Small intestine (tissue), 16 donors: ENCODE measurements at places on chromosomes 7 and 10.

GRCh38 chr10:65628493-65629139, 1297.2 kb upstream of the LRRTM3 start:
- no peaks in the 10 kb centered on the region for H3K27me3 ChIP-seq
- no peak for DNase-seq
- no peaks in the 10 kb centered on the region for H3K4me1 ChIP-seq
- H3K27ac ChIP-seq = no peak overlapping the region
- H3K4me3 ChIP-seq = no peak overlapping the region

DNA sequence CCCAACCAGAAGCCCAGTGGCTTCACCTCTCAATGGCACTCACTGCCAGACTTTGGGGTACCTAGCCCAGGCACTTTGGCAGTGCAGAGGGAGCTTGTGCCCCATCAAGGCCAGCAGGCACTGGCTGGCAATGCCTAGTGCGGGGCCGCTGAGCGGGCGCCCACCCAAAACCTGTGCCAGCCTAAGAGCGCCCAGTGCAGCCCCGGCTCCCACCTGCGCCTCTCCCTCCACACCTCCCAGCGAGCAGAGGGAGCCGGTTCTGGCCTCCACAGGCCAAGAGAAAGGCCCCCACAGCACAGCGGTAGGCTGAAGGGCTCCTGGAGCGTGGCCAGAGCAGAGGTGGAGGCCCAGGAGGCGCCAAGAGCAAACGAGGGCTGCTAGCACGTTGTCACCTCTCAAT, 930.8 kb downstream of the IPMK start:
- no peak for DNase-seq
- no peak overlapping the region for H3K27ac ChIP-seq
- H3K4me1 ChIP-seq = no peaks in the 10 kb centered on the region
- H3K4me3 ChIP-seq = no peak overlapping the region
- no peaks in the 10 kb centered on the region for H3K36me3 ChIP-seq

DNA sequence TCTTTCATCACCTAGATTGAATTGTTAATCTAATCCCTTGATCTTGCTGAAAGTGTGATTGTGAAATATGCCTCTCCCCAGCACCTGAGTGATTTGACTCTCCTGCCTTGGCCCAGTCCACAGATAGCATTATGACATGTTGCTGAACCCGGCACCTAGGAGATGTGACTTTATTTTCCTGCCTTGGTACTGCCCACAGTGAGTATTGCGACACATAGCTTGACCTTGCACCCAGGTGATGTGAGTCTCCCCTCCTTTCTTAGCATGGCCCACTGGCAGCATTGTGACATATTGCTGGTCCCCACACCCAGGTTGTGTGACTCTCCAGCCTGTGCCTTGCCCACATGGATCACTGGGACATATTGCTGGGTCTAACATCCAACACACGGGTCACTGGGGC, 32.5 kb upstream of the ZNF107 start:
- H3K27me3 ChIP-seq = no peaks in the 10 kb centered on the region
- no peak overlapping the region for H3K27ac ChIP-seq
- H3K4me1 ChIP-seq = no peaks in the 10 kb centered on the region

- no peaks in the 10 kb centered on the region for H3K36me3 ChIP-seq
- no peak for DNase-seq
- no peak overlapping the region for H3K4me3 ChIP-seq
- no peak overlapping the region for H3K27ac ChIP-seq
Observed at GRCh38 chr10:17056781-17057428, 72.7 kb downstream of the CUBN start.

DNA sequence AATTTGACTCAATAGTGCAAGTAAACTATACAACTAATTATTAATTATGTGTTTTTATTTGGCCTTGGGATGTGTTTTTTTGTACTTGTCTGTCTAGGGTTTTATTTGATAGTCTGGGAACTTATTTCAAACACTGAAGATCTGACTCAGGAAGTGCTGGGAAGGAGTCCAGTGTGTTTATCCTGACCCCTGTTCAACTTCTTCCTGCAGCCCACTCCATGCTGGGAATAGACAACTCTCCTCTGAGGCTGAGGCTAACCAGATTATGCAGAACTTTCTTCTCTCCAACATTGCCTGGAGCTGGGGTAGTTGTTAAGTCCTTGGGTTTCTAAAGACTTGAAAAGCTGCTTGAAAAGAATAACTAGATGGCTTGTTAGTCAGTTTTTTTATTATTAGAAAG, 6.9 kb downstream of the CISD1 start:
- no peak overlapping the region for H3K4me3 ChIP-seq
- H3K27ac ChIP-seq = peak overlapping the region; percentile 63
- no peak for DNase-seq
- peaks cover 8% of the 10 kb centered on the region for H3K36me3 ChIP-seq

GRCh38 chr10:351770-352334, 216.6 kb downstream of the ZMYND11 start:
- H3K4me3 ChIP-seq = no peak overlapping the region
- no peaks in the 10 kb centered on the region for H3K27me3 ChIP-seq
- no peak overlapping the region for H3K27ac ChIP-seq
- no peaks in the 10 kb centered on the region for H3K4me1 ChIP-seq

DNA sequence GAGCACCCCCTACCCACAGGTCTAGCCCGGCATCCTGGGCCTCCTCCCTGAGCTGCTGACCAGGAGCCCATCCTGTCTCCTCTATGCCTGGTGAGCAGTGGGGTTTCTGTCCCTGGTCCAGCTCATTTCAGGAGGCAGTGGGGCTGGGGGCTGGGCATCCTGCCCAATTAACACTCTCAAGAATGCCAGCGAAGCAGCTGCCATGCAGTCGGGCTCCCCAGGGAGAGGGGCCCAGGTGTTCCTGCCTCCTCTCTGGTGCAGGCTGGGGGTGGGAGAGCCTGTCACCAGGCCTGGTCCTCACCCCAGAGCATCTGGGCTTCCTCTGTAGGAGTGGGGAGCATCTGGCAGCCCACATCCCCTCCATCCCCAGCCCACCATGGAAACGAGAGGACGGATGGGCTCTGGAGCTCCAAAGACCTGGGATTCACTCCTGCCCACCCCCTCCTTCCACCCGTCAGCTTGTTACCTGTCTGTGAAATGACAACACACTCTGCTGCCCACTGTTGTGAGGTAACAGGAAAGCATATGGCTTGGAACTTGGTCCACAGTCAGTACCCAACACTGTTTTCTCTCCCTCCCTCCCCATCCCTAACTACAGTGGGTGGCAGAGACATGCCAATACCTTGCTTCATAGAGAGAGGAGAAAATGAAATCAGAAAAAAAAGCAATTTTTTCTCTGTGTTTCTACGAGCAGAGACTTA, 69.1 kb downstream of the SLIT1 start:
- no peak overlapping the region for H3K4me3 ChIP-seq
- H3K36me3 ChIP-seq = no peaks in the 10 kb centered on the region
- no peak for DNase-seq
- H3K27ac ChIP-seq = no peak overlapping the region
- H3K4me1 ChIP-seq = no peaks in the 10 kb centered on the region

GRCh38 chr7:55178863-55179773, 160.3 kb downstream of the EGFR start:
- no peaks in the 10 kb centered on the region for H3K4me1 ChIP-seq
- peak; percentile 81 for DNase-seq
- peak overlapping the region; percentile 37 for H3K27ac ChIP-seq
- no peaks in the 10 kb centered on the region for H3K27me3 ChIP-seq

- H3K27me3 ChIP-seq = no peaks in the 10 kb centered on the region
- no peaks in the 10 kb centered on the region for H3K4me1 ChIP-seq
- no peaks in the 10 kb centered on the region for H3K36me3 ChIP-seq
- no peak for DNase-seq
- H3K27ac ChIP-seq = no peak overlapping the region
Observed at GRCh38 chr7:23787272-23787671, 77.3 kb downstream of the STK31 start.
